Putamen (tissue), 1 donor: ENCODE measurements at places on chromosomes 1 and 21.

GRCh38 chr21:16241016-16241415, 511.2 kb downstream of the USP25 start:
- DNase-seq, result peak; percentile 20

DNA sequence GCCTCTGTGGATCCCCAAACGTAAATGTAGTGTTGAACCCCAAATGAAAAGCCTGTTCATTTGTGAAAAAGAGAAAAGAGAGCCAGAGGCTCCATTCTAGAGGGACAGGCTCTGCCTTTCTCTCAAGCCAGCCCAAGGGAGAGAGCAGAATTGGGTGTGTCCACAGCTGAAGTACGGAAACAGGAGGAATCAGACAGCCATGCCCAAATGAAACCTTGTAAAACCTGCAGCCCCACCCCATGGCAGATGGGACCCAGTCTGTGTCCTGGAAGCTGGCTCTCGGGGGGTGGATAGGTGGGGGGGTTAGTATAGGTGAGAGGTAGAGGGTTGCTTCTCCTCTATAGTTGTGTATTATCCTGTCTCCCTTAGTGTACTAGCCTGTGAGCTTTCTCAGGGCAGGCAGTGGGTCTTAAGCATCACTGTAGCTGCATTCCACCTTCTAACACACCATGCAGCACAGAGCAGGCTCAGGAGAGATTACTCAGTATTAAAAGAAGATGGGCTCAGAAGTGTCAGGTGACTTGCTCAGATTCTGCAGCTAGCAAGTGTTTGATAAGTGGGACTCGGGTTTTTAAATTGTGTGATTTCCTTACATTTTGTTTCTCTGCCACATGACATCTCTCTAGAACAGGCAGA, 67.4 kb upstream of the SIPA1L2 start:
- no peak for DNase-seq

GRCh38 chr1:90782046-90782445, 64.9 kb upstream of the BARHL2 start:
- no peak for DNase-seq

- DNase-seq, result no peak
Observed at GRCh38 chr21:23601549-23601948, 2005.7 kb downstream of the MRPL39 start.

DNA sequence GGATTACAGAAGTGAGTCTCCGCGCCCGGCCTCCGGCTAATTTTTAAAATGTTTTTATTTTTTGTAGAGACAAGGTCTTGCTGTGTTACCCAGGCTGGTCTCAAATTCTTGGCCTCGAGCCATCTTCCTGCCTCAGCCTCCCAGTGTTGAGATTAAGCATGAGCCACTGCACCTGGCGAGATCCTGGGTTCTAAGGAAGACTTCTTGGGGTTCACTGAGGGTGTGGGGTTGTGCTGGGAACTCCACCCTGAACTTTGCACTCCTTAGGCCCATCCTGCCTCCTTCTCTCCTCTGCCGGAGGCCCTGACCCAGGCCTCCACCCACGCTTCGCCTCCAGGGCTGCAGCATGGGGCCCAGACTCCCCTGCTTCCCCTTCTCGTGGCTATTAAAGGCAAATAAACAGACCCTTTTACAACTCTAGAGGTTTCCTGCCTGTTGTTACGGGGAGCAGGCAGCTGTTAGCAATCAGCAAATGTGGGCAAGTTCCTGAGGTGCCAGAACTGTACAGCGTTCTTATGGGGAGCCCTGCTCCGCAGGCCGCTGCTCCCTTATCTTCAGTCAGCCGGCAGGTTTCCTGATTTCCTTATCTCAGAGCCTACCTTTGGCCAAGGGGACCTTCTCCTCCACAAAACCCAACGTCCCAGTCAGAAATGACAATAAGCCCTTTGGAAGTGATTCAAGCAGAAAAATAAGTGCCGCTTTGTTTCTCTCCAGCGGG, 41.0 kb upstream of the LIN9 start:
- DNase-seq, result no peak

DNA sequence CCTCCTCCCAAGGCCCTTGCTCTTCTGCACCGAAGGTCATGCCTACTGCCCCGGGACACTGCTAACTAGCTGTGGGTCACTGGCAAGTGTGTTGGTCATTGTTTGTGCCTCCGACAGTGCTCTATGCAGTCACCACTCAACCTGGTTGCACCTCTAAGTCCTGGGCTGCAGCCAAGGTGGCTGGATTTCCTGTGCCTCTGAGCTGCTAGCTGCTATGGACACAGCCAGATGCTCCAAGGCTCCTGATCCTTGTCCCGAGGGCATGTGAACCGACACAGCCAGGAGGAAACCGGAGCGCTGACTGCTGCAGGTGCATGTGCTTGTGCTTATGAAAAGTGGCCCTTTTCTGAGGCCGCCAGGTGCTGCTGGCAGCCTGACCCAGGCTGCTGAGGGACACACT, 14.7 kb upstream of the SPOCD1 start:
- DNase-seq, result no peak

- no peak for DNase-seq
Observed at GRCh38 chr1:212158912-212159796, 123.6 kb downstream of the DTL start.

- no peak for DNase-seq
Observed at GRCh38 chr1:79595931-79596330, 589.4 kb upstream of the ADGRL4 start.

DNA sequence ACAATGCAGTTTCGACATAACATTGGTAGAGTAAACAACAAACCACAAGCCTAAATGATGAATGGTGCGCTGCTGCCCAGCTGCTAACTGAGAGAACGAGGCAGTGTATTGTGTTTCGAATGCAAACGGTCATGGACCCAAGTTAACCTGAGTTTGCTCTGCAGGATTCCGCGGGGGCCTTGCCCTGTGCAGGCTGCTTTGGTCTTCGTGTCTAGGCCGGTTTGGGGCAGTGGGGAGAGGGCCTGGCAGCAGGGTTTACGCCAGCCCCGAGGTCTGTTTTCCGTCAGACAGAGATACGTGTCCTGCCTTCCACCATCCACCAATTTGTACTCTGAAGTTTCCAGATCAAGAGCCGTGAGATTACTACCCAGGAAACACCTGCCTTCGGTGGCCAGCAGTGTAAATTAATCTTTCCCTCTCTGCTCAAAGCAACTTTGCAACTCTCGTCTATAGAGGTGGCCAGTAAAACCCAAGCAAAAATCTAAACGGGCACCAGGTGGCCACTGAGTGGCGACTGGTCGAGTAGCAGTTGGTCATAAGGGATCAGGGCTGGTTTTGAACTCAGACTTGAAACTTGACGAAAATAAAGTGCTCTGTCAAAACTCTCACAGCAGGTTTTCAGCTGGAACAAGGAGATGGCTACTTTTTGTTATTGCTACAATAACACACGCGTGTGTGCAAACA, 6.3 kb upstream of the PRDM15 start:
- DNase-seq, result no peak

DNA sequence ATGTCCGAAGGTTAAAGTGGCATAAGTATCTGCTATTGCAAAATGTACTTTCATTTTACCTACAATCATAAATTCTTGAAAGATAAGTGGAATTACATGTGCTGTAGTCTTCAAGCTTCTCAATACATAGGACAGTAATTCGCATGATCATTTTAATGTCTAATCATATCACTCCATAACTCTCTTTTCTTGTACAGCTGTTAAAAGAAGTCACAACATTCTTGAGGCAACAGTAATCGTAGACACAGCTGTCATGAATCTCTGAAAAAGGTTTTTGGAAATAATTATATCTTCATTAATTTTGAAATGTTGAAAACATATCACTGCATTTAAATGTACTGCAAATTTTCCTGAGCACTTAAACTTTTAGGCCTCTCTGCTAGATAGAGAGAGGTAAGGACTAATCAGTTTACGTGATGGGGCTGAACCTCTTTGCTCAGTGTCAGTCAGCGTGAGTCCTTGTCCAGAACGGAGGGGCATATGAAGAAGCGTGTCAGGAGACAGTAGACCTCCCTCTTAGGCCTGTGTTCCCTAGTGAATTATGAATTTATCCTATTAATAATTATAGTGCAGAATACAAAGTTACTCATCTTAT, 133.4 kb downstream of the NEK7 start:
- no peak for DNase-seq

DNA sequence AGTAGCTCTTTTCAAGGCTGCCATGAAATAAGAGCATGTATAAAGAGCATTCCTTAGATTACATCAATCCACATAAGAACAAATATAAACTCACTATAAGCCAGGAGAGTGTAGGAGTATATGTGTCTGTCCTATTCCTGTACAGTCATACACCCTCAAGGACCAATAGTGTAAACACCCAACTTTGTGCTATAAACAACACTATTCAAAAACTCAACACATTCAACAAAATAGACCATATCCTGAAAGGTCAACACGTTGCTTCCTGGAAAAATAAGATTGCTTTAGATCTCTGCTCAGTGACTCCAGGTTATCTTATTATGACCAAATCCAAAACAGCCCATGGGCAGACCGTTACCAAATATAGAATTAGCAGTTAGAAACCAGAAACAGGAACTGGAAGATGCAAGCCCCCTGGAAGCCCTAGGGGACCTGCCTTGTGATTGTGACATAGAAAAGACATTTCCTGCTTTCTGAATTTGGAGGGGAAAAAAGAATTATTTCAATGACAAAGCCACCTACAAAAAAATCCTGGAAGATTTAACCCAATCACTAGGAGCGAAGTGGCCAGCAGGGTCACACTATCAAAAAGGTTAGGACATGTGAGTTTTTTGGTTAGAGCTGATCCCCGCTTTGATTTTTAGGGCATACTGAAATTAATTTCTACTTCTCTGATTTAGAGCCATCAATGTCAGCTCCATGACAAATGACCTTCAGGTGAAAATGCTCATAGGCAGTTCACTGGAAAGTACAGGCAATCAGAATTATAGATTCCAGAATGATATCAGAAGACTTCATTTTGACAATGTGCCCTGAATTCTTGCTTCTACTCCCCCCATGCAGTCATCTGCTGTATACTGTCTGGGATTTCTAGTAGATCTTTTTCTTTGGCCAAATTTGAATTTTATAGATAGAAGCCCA, 59.9 kb downstream of the LRRC8C start:
- peak; percentile 28 for DNase-seq

DNA sequence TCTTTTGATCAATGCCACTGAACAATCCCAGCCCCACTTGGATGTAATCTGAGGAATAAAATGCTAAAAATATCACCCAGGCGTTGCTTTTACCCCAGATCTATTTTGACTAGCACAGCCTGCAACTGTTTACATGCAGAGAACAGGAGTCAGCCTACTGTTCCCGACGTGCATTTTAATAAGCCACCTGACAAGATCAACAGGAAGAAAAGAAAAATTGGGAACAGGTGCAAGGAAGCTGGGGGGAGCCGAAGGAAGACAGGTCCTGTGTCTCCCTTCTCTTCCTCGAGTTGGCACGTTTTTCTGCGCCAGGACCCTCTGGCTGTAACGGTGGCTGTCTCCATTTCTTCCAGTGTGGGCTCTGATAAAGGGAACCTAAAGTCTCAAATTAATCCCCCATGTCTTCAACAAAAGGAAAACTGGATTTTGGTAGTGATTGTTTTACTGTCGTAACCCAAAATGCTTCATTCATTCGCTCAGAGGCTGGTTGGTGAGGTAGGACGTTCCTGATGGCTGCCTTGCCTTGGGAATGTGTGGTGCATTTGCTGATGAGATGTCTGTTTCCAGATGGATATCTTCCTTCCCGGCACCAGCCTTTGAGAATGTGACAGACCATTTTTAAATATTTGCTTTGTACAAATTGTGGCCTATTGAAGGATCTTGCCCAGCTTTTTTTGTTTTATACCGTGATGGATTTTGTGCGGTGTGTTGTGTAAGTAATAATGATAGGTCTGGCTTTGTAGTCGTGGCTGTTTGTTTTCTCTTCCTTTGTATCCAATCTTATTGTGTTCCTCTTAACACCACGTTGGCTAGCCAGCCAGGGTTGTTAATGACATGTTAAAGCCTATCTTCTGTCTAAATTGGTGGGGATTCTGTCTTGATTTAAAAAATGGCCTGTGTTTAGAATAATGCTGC, 117.5 kb downstream of the C1orf21 start:
- no peak for DNase-seq

DNA sequence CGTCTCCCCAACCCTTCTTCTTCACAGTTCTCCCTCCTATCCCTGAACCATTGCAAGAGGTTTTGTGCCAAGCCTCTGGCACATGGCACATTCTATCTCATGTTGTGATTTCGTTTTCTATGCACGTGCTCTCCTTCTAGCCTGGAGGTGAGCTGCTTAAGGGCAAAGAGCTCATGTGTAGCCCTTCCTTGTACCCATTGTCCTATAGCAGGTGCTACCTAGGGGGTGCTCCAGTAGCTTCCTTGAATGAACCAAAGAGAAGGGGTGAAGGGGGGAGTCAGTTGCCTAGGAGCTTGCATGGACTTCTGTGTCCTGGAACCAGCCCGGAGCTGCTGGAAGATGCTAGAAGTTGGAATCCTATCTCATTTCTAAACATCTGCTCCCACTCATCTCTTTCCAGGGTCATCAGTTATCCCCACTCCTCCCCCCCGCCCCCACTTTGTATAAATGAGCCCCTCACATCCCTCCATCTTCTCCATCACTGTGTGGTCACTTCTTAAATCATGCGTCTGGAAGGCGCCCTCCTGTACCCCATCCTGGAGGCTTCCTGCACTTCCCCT, 535 bp upstream of the DISC1 start:
- DNase-seq, result no peak

- DNase-seq, result no peak
Observed at GRCh38 chr1:110912784-110913183, 39.8 kb downstream of the CD53 start.

DNA sequence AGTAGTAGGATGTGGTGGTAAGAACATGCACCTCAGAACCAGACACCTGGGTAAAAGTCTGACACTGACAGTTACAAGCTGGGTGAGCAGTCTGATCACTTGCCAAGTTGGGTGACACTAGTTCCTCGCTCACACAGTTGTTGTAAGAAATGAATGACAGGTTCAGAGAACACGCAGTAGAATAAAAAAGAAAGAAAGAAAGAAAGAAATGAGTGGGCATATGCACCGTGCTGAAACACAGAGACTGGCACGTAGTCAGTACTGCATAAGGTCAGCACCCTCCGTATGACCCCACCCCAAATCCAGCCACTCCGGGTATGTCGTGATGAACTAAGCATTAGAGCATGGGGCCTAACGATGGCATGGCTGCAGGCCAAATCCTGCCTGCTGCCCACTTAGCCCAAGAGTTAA, 90.6 kb downstream of the GLUL start:
- DNase-seq, result peak; percentile 80

DNA sequence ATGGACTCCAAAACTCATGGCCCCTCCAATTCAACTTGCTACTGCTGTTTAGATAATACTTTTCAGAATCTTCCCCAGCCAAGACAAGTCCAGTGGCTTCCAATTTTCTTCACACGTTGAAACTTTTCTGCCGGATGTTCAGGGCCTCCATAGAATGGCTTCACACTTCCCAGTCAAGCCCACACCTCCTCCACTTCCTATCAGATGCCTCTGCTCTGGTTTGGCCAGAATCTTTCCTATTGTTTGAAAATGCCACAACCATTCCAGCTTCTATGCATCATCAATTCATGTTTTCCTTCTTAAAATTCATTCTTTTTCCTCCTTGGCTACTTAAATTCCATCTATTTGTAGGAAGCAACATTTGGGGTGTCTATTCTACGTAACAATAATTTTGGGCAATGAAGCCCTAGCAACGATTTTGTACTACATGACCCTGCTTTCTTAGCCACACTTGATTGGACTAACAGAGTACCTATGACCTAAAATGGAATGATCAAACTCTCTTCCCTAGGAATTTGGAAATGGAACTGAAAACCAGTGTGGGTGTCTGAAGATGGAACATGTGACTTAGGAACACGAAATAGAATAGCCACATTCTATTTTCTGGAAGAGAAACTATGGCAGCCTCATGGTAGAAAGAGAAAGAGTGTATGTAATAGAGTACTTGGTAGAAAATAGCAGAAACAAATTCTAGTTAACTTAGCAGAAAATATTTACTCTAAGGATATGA, 74.1 kb upstream of the CNIH3 start:
- no peak for DNase-seq

- no peak for DNase-seq
Observed at GRCh38 chr1:51744506-51745303, 127.8 kb downstream of the OSBPL9 start.
